ENCODE measurements at places on chromosomes 4 and X.
A peak's percentile ranks its signal among the peaks of the same experiment; 100 is the strongest.

DNA sequence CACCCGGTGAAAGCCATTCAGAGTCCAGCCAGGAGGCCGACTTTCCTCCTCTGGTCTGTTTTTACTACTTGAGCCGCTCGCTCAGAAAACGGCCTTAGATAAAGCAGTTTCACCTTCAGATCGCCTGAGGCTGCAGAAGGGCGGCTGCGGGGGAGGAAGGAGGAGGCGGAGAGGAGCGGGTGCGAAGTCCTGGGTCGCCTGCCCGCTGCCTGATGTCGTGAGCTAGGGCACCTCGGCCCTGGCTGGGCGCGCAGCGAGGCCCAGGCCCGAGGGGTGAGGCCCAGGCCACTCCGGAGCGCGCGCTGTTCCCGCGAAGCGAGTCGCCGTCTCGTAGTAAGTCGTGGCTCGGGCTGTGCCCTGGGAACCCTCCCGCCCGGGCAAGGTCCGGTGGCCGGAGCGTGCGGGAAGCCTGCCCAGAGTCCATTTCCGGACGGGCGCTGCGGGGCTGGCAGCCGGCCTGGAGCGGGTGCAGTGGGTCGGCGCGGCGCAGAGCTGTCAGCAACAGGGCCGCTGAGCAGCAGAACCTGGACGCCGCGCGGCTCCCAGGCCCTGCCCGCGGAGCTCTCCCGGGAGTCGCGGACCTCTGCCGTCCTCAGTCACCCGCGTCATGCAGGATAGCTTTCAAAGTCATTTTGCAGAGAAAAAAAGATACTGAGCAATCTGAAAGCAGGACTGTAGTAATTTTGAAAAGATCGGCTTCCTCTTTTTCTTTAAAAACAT is 18.6 kb downstream of the TRIM2 start:
- DNase-seq, result no peak

GRCh38 chr4:113371111-113371510 is 321.7 kb downstream of the ANK2 start:
- DNase-seq, result no peak

DNA sequence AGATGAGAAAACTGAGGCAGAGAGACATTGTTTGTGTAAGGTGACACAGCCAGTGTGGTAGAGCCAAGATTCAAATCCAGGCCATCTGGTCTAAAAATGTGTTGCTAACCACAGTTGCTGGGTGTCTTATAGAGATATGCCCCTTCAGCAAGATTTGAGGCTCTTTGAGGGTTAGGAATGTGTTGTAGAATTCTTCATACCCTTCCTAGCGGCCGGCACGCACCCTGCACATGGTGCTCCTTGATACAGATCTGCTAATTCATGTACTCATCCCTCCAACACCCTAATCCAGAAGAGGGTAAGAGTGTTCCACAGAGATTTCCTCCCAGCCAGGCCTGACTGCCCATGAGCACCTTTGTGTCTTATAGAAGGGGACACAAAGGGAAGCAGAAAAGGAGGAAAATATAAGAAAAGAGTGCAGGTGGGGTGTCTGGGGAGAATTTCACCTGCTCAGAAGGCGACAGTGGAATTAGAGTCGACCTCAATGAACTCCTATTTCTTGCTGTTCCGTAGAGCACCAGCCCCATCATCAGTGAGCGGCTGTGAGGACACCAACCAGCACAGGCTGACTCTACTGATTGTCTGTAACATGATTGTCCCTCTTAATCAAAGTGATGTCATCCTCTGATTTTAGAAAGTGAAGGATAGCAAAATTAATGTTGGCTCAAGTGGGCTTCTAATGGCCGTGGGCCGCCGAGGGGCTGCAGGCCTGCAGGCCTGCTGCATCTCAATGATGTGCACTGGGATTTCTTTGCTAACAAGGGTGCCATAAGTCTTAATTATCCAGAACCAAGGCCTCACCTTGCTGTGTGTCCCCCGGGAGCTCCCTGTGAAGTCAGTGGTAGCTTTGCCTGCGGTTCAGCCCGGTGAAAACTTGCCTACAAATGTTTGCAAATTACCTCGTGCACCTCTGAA is 24.2 kb upstream of the SMIM20 start:
- DNase-seq, result no peak

GRCh38 chrX:132272826-132273225 is 53.6 kb upstream of the RAP2C start:
- no peak for DNase-seq

GRCh38 chr4:1241936-1242505 is 6.9 kb downstream of the CTBP1 start:
- no peak for DNase-seq

DNA sequence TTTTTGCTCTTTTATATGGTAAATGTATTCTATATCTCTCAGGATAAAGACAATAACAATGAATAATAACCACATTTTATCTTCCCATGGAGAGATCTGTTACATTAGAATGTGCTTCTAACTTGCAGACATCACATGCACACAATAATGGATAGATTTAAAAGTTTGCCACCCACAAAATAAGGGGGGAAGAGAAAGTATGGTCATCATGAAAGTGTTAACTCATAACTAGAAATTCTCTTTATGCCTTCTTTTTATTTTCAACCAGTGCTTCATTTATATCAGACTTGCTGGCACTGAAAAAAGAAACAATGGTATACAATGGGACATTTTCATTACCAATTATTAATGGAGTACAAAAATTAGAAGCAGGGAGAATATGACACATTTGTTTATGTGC is 470.0 kb downstream of the FAT4 start:
- no peak for DNase-seq

- DNase-seq, result no peak
Measured at GRCh38 chr4:80153874-80154544, 43.3 kb upstream of the PRDM8 start.

- no peak for DNase-seq
Measured at GRCh38 chr4:74884266-74884665, 48.6 kb upstream of the PARM1 start.

- DNase-seq, result peak; percentile 1
Measured at GRCh38 chr4:74531963-74532794, 87.2 kb downstream of the AREG start.

- DNase-seq, result no peak
Measured at GRCh38 chr4:187274153-187274552, 550.5 kb upstream of the FAT1 start.

DNA sequence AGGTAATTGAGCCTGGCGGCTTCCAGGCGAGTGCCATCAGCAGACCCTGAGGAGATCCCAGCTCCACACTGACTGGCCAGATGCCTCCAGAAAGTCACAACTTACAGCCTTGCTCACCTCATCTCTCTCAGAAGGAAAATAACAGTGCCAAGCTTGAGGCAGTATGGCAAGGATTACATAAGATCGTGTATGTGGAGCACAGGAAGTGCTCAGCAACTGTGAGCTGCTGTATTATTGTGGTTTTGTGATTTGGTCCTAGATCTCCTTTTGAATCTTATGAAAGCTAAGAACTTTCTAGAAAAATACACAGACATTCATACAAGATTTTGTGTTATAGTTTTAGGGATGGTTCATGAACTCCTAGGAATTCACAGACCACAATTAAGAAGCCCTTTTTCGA is 14.0 kb downstream of the RASL11B start:
- no peak for DNase-seq

- no peak for DNase-seq
Measured at GRCh38 chr4:71746379-71746778, 37.5 kb downstream of the GC start.

DNA sequence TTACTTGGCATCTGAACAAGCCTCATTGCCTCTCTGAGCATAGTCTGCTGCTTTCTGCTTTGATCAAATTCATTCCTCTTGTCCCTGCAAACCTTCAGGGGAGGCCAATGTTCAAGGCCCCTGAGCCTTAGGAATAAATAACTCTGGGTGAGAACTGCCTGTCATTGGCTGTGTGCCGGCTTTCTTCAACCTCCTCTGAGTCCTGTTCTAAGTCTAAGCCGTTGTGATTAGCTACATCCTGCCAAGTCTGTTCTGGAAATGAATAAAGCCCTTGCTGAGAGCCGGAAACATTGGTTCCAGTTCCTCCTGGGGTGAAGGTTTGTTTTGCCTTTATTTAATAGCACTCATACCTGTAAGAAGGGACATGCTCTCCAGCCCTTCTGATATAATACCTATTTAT is 13.8 kb downstream of the RNF4 start:
- no peak for DNase-seq

DNA sequence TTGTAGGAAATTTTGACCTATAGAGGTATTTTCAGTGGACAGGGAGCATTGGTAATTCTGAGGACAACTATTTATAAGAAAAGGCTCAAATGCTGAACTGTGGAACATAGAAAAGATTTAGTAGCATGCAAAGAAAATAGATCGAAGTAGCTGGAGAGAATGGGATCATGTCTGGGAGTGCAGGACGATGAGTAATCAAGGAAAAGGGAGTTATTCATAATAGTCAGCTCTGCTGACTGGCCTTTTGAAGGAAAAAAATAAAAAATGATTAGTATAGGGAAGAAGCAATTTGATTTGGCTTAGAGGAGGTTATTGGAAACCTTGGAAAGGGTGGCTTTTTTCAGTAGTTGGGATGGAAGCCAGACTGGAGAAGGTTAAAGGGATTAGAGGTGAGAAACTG is 22.9 kb upstream of the ANK2 start:
- no peak for DNase-seq

DNA sequence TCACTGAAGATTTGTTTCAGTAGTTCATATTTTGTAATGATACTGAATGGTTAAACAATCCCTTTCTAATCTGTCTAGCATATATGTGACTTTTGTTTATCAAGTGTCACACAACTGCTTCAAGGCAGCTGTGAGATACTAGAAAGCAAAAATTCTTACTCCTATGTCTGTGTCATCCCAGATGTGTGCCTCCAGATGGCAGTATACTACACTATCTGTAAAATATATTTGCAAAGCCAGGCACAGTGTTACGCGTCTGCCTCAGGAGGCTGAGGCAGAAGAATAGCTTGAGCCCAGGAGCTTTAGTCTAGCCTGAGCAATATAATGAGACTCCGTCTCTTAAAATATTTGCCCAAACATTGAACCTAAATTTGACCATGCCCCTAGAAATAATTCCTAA is 4.0 kb downstream of the NUDT10 start:
- DNase-seq, result no peak

- DNase-seq, result no peak
Measured at GRCh38 chrX:12319003-12319519, 180.8 kb downstream of the FRMPD4 start.

- no peak for DNase-seq
Measured at GRCh38 chrX:5916945-5917344, 311.7 kb downstream of the NLGN4X start.

DNA sequence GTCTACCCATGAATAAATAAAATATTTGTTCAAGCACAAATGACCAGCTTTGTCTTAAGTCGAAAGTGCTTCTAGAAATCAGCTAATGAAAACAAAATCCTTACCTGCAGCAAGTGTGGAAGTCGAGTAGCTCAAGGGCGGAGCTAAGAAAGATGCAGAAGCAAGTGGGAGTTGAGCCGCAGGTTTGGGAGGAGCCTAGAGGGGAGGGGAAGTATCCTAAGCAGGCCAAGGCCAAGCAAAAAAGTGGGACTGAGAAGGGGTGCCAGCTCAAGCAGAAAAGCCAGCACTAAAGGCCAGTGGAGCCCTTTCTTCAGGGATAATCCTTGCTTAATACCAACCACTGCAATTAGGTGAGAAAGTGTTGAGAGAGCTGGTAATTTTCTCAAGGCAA is 60.8 kb downstream of the DLG3 start:
- no peak for DNase-seq

- DNase-seq, result no peak
Measured at GRCh38 chr4:41668024-41668423, 80.5 kb downstream of the PHOX2B start.

DNA sequence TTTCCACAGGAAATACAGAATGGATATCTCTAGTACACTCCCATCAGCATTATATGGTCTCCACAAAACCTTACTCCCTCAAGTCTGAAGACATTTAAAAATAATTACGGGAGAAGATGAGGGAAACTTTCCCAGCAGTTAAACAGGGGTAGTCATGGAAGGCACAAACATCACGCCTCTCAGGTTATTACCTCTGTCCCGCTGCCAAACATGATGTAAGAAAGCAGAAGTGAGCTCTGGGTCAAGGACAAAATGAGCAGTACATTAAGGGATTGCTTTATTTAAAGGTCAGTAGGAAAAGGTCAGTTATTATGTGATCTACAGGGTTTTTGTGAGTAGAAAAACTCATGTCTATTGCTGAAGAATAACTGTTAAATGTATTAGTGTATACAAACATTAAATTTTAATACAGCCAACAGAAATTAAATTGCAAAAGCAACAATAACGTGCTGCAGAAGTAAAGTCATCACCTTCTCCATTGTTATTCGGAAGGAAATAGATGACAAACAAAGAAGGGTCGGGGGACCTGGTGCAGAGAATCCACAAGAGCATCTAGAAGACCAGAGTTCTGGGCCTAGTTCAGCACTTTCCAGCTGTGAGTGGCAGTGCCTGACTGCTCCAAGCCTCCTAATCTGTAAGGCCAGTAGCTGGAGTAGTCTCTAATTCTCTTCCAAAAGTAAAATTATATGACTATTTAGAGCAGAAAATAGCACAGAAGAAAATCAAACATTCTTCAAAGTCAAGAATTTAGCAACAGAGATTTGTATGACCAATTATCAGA is 171.2 kb downstream of the PPP3CA start:
- no peak for DNase-seq

GRCh38 chr4:152896811-152897210 is 39.3 kb upstream of the FHDC1 start:
- DNase-seq, result no peak

GRCh38 chr4:185183622-185184281 is 20.0 kb downstream of the CFAP97 start:
- peak; percentile 73 for DNase-seq

DNA sequence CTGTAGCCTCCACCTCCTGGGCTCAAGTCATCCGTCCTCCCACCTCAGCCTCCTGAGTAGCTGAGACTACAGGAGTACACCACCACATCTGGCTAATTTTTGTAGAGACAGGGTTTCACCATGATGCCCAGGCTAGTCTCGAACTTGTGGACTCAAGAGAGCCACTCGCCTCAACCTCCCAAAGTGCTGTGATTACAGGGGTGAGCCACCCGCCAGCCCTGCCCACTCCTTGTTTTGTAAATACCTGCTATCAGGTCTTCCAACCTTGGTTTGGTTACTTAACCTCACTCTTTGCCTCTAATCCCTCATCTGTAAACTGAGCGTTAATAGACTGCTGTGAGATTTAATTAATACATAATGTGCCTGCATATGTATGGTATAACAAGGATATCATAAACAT is 803 bp downstream of the CNGA1 start:
- DNase-seq, result no peak
